ENCODE measurements at places on chromosomes 16 and 17.

GRCh38 chr16:11708421-11708820 lies 34.2 kb downstream of the TXNDC11 start:
- DNase-seq, result no peak

GRCh38 chr17:28737770-28738679 lies 5.8 kb upstream of the TRAF4 start:
- DNase-seq, result no peak

DNA sequence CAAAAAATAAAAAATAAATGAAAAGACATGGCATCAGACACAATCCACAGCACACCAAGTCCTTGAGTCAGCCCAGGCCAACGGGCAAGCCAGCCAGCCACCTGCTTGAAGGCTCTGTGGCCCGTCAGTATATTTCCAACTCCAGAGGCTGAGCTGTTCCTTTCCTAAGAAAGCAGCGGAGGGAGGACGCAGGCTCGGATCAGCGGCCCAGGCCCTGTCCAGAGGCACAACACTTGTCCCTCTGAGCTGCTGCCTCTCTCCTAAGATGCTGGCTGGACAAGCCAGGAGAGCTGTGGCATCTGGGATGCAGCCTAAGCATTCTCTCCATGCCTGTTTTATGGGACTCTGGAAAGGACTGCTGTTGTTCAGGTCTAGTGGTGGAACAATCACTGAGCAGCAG lies 14.8 kb upstream of the NLRC3 start:
- no peak for DNase-seq

DNA sequence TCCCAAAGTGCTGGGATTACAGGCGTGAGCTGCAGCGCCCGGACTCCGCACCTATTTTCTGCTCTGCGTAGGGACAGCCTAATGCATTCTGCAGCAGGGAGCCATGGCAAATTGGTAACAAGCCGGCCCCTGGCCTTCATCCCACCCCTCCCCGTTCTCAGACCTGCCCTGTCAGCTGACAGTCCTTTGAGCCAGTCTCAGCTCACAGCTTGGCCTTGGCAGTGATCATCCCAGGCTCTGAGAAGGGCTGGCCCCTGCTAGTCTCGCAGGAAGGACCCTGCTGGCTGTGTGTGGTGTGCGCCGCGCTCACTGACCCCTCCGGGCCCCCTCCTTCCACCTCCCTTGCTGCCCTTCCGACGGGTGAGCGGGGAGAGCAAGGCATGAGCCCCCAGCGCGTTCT lies 10.3 kb upstream of the NPTX1 start:
- peak; percentile 56 for DNase-seq

DNA sequence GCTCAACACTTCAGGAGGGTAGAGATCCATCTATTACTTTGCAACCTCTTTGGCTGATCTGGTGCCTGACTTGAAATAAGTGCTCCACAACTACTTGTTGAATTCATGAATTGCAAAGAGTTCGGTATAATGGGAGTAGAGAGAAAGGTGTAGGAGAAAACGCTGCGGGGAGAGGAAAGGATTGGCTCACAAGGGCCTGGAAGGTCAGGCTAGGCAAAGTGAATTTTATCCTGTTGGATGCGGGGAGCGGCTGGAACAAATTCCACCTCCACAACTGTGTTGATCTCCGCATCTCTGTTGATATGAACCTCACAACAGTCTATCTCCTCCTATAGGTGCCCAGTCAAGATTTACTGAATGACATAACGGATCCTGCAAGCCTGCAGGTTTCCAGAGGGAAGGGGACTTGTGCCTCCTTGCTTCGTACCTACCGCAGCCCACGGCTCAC lies 684 bp downstream of the SLX4 start:
- DNase-seq, result no peak

DNA sequence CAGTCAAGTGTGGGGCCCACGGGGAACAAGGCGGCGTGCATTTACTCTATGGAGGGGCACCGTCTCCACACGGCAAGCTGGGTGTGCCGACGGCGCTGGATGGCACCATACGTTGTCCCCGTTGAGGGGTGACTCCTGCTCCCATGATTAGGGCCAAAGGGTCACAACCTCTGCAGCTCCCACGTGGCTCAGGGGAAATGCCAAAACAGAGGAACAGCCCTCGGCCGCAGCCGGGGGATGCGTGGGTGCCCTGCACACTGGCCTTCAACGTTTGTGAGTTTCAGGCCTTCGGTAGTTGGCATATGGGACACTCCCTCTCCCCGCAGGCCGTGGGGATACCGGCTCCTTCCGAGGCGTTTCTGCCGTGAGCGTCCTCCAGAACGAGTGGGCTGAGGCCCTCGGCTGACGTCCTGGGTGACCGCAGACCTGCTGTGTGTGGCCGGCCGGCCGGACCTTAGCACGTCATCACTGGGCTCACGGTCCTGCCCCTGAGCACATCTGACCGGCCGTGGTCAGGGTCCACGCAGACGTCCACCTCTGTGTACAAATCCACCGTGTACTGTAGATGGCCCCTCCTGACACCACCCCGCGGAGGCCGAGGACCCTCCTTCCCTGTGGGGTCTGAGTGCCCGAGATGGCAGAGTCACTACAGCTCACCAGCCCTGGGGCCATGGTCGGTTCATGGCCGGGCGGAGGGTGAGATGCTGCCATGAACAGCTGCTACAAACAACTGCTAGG lies 4.8 kb upstream of the METRNL start:
- DNase-seq, result no peak

DNA sequence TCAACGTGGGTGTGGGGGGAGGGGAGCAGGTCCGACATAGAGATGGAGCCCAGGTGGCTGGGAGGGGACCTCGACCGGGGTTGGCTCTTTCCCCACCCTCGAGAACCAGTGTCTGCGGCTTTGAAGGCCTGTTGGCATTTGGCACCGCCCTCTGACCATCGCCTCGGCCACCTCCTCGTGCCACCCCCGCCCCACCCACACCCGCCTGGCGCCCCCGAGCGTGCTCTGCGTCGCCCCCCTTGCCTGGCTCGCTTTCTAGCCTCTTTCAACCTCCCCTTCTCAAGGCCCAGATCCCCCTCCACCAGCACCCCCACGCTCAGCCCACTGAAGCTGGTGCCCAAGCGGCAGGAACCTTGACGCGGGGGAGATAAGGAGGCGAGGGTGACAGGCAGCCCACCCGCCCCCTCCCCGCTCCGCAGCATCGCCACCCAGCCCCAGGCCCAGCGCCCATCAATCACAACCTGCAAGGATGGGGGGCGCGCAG lies 619 bp downstream of the CACNB1 start:
- no peak for DNase-seq

GRCh38 chr17:61461586-61461966 lies 9.4 kb downstream of the TBX4 start:
- peak; percentile 28 for DNase-seq
